HL-60 (cell line): ENCODE measurements at places on chromosomes 3 and 15.

GRCh38 chr3:190746531-190746930 lies 116.0 kb downstream of the GMNC start:
- DNase-seq: no peak

- no peak for DNase-seq
Observed at GRCh38 chr3:98612587-98612986, 19.2 kb upstream of the CPOX start.

- DNase-seq: no peak
Observed at GRCh38 chr3:72372161-72372560, 476.1 kb downstream of the SHQ1 start.

GRCh38 chr15:61064651-61065050 lies 164.5 kb downstream of the RORA start:
- DNase-seq: no peak

DNA sequence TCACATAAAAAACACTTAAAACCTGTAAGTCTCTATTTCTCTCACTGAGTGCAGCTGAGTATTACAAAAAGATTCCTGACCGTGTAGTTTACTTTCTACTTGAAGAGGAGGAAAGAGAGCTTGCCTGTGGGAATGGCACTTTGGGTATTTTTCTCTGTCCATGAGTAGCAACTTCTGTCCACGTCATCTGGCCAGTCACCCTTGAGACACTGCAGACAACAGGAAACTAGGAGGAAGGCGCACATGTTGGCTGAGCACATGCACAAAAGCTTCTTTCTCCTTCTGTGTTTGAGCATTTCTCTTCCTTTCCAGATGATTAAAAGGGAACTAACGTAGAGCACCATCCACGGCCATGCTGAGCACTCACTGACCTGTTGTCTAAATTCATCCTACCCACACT lies 19.7 kb downstream of the STARD5 start:
- no peak for DNase-seq

GRCh38 chr3:153970741-153971347 lies 150.3 kb upstream of the ARHGEF26 start:
- no peak for DNase-seq

GRCh38 chr3:110352841-110353604 lies 718.6 kb upstream of the NECTIN3 start:
- no peak for DNase-seq

DNA sequence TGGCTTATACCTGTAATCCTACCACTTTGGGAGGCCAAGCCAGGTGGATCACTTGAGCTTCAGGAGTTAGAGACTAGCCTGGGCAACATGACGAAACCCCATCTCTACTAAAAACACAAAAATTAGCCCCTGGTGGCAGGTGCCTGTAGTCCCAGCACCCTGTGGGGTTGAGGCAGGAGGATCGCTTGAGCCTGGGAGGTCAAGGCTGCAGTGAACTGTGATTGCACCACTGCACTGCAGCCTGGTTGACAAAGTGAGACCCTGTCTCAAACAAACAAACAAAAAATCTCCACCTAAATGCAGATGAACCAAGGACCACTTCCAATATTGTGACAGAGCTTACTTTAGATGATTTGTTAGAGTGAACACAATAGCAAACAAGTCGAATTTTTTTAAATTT lies 53.7 kb downstream of the TP53BP1 start:
- no peak for DNase-seq

DNA sequence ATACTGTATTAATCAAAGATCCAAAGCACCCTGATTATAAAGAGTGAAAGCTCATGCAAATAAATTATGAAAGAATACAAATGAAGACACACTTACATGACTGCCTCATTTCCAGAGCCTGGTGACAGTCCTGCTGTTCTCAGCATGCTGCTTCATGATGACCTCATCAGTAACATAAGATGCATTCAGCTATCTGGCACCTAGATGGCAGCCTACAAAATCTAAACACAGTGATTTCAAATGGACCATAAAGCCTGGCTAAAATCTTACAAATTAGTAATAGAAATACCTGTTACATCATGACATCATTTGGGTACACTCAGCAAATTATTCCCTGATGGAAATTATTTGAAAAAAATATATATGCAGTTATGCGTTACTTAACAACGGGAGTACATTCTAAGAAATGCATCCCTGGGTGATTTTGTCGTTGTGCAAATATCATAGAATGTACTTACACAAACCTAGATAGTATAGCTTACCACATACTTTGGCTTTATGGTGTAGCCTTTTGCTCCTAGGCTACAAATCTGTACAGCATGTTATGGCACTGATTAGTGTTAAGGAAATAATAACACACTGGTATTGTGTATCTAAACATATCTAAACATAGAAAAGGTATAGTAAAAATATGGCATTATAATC lies 207.2 kb downstream of the EPHA3 start:
- no peak for DNase-seq

GRCh38 chr3:140085001-140085400 lies 150.0 kb downstream of the CLSTN2 start:
- DNase-seq: no peak

DNA sequence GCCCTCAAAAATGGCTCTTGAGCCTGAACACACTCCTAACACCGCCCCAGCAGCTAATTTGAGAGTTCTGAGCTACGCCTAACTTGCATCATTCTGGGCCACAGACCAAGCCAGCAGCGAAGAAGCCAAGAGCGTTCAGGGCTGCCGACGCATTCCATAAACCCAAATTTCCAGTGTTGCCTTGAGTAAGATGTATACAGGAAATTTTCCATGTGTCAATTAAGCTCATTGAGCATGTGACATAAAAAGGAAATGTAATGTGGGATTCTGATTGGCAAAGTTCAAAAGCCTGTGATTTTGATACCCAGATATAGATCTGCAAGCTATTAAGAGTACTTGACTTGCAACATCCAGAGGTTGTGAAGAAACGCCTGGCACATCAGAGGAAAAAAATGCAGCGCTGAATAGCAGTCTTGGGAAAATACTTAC lies 148.6 kb upstream of the NR2F2 start:
- no peak for DNase-seq

DNA sequence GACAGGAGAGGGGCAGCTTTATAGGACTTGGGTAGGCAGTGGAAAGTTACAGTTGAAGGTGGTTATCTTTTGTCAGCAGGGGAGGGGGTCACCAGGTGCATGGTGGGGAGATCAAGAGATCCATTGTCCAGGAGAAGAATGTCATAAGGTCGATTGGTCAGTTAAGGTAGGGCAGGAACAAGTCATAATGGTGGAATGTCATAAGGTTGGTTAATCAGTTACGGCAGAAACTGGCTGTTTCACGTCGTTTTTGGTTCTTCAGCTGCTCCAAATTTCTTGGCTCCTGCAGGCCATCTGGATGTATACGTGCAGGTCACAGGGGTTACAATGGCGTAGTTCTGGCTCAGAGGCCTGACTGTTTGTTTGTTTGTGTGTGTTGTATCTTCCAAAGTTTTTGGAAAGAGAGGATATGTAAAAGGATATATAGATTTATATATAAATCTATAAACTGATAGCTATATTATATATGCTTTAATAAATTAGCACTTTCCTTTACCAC lies 565.1 kb downstream of the ZNF385D start:
- DNase-seq: no peak

DNA sequence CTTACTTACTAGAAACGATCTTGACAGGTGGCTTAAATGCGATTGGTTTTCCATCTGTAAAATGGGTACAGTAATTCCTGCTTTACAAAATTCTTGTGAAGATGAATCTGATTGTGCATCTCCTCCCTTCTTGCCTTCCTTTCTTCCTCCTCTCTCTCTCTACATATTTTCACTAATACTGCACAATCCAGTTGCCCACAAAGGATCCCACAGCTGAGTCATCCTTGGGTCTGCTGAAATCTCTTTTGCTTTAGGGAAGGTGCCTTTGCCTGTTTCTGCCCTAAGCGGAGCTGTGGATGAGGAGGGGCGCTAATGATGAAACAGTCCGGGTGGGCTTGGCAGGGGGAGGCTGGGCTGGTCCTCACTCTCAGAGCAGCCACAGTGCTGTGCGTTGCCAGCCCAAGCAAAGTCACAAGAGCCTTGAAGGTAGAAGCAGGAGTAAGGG lies 46.1 kb downstream of the AMOTL2 start:
- DNase-seq: no peak

DNA sequence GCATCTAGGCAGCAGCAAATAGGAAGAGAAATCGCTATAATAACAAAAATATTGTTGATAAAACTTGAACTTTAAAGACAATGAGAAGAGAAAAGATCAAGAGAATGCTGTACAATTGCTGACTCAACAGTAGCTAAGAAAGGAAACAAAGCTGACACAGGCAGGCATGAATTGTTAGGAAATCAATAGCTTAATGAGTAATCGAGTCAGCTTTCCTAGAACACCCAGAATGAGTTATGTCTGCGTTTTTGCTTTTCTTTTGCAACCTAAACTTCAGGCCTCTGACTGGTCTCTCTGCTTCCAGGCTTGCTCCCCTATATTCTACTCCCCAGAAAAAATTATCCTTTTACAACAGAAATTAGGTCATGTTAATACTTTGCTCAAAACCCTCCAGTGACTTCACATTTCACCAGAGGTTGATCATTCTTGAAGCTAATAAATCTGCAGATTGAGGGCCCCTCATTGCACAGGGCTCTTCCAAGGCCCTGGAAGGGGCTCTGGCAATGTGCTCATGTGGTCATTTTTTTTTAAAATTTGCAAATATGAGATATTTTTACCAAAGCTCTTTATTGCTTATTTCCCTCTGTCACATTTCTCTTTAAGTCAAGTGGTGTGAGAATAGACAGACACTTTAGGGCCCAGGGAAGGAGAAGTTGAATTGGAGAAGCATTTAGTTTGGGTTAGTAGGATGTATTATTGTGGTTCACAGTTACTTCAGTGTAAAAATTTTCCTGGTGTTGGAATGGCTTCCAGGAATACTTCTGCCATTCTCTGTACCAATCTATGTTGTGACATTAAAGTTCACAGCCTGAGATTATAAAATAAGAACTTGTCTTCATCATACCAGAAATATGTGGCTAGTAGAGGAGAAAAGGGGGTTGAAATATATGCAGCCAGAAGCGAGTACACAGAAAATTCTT lies 116.3 kb downstream of the TMCO5A start:
- DNase-seq: no peak

DNA sequence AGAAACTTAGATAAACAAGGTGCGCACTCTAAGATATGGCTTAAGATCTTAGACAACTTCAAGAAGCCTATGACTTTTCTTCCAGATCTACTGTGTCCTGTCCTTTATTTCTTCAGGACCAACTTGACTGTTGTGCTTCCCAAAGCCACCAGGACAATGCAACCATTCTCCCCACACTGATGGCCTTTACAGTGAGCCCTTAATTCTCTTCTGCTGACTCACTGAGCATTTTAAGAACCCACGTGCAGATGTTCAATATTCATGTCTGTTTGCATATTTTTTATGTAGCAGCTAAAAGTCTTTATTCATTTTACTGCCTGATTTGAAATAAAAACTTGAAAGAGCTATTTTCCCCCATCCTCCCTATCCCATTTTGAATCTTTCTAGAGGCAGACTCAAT lies 103.3 kb upstream of the SLC2A2 start:
- no peak for DNase-seq

DNA sequence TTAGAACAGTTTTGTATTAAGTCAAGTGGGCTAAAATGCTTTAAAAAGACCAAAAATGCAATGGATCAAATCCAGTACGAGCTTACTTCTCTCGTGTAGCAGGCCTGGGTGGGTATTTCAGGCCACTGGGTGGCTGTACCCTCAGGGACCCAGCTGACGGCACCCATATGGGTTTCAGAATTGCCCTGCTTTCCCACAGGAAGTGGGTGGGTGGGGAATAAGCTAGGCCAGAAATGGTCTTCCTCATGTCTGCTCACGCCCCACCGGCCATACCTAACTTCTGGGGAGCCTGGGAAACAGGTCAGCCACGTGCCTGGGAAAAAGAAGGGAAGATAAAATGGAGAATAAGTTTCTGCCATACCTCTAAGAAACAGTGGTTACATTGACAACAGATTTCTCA lies 20.3 kb downstream of the GPR160 start:
- DNase-seq: no peak

GRCh38 chr3:34202975-34203374 lies 404.5 kb downstream of the PDCD6IP start:
- DNase-seq: no peak

DNA sequence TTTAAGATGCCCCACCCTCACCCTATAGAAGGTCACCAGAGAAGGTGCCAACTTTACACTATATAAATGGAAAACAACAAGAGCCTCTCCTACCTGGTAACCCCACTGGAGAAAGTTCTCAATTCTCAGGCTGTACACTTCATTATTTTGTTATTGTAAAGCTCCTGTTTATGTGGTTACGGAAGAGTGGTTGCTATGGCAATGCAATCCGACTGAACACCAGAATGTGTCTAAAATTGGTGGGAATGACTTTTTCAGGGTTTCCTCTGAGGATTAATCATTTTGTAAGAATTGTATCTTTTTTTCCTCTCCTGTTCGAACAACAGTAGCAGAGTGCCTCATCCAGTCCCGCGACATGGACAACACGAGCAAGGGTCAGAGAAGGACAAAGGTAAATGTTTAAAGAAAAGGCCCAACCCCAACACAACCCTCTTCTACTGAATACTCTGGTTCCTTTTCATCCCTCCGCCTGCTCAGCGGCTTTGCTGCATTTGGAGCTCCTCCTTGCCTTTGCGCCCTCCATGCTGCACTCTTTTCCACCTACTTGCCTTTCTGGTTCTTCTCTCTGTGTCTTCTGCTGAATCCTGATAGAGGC lies 45.3 kb downstream of the DGKG start:
- no peak for DNase-seq

- no peak for DNase-seq
Observed at GRCh38 chr15:99425657-99426301, 140.0 kb upstream of the MEF2A start.

DNA sequence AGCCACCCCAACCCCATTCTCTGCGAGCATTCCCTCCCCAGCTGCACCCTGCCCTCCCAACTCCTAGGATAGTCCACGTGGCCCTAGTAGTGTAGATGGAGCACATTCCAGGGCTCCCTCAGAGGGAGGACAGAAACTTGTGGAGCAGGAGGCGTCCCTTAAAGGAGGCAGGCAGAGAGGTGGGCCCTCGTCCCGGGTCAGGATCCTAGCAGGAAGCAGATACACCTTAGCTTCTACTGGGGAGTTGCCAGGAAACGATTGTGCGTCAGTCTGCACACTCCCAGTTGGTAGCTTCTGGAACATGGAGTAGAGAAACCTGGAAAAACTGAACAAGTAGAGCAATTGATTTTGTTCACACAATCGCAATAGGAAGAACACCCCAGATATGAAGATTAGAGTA lies 43.9 kb upstream of the KLHL25 start:
- DNase-seq: no peak

GRCh38 chr3:14397046-14397445 lies 5.4 kb upstream of the SLC6A6 start:
- DNase-seq: no peak
